ENCODE measurements at places on chromosomes 3 and 15. TPM values are rescaled to one million over a fixed set of nuclear protein-coding genes. Genes with fewer than 3 reads are reported as not detected.

- no peak for DNase-seq
These were observed 64.6 kb upstream of the GALNT15 start for GRCh38 chr3:16109929-16110328.

DNA sequence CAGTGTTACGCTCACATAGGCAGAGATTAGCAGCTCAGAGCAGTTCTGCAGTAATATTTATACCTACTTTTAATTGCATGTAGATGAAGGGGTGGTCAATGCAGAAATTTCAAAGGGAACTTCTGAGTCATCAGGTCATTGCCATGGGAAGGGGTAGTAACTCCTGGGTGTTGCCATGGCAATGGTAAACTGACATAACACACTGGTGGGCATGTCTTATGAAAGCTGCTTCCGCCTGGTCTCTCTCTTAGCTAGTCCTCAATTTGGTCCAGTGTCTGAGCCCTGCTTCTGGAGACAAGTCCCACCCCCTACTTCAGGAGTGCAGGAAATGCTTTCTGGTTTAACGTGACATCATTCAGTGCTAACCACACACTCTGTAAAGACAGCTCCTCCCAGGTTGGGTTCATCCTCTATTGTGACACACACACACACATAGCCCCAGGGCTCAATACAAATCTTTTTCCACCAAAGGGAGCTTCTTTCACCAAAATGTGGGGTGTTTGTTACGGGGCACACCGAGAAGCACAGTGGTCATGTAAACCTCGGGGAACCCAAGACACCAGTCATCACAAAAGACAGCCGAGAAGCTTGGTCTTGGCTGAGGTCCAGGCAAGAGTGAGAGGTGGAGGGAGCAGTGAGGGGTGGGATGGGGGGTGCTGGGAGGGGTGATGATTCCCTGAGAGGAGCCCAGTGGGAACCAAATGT, 74.5 kb downstream of the TLE3 start:
- DNase-seq = no peak

GRCh38 chr3:17638356-17638755, 104.1 kb downstream of the TBC1D5 start:
- no peak for DNase-seq

Gene IGSF11
- 5.9 TPM for polyA plus RNA-seq

GRCh38 chr15:31023841-31024240, 32.4 kb upstream of the MTMR10 start:
- DNase-seq = no peak

Gene ALAS1
- polyA plus RNA-seq = 47.1 TPM

DNA sequence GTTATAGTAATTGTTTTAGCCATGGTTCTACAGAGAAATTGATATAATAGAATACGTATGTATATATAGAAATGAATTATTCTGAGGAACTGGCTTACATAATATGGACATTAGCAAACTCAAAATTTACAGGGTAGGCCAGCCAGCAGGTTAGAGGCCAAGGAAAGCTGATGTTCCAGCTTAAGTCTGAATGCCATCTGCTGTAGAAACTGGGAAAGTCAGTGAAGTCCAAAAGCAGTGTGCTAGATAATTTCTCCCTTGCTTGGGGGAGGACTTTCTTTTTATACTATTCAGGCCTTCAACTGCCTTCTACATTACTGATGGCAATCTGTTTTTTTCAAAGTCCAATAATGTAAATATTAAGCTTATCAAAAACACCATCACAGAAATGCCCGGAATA, 1174.7 kb downstream of the ZPLD1 start:
- DNase-seq = no peak

DNA sequence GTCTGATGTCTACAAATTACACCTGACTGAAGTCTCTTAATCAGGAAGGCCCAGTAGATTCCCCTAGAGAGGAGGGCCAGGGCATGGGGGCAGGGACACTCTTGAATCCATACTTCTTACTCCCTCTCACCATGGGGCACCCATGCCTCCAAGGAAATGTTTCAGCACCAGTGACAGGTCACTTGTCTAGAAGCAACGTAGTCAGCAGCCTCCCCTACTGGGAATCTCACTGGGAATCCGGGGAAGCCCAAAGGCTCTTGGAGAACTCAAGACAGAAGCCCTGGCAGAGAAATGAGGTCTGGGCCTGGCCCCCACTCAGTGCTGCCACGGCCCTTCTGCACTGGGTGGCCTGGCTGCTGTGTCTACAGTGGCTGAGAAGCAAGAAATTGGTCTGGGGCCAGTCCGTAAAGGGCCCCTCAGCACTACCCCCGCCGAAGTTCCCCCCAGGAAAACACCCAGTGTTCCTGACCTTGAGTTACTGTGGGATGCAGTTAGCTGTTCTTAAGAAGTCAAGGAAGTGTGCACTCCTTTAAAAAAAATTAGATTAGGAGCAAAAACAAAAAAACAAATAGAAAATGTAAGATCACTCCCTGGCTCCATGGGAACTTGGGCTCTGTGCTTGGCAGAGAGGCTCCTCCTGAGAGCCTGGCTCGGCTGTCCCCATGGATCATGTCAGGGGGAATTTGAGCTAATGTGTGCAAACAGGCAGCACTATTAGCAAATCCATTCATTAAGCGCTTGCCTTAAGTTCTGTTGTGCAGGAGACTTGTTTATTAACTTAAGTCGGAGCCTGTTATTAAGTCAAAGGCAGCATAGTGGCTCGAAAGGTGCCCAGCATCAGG, 5.4 kb upstream of the LINGO1 start:
- no peak for DNase-seq

DNA sequence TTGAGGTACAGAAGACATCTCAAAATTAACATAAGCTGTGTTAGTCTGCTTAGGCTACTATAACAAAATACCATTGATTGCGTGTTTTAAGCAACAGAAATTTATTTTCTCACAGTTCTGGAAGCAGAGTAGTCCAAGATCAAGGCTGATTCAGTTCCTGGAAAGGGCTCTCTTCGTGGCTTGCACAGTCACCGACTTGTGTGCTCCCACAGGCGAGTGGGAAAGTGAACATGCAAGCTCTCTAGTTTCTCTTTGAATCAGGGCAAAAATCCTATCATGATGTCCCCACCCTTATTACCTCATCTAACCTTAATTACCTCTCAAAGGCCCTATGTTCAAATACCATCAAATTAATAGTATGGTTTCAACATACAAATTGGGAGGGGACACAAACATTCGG, 505.9 kb downstream of the ZIC1 start:
- DNase-seq = no peak

DNA sequence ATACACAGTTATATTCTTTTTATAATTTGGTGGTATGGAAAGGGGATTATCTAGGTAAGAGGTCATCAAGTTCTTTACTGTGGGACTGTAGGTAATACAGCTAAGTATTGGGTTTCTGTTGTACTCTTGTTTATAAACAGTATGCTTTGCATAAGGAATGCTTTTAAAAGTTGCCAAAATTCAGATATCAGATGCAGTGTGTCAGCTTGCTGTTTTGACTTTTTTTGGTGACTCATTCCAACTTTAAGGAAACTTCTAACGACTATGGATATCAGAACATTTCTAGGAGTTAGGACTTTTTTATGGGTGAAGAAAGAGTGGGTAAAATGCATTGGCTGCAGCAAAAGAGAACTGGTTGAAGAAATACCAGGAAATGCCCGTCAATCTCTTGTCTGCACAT, 2.8 kb downstream of the SCAANT1 start:
- DNase-seq = no peak

Gene BFSP2
- 0.13 TPM for polyA plus RNA-seq

DNA sequence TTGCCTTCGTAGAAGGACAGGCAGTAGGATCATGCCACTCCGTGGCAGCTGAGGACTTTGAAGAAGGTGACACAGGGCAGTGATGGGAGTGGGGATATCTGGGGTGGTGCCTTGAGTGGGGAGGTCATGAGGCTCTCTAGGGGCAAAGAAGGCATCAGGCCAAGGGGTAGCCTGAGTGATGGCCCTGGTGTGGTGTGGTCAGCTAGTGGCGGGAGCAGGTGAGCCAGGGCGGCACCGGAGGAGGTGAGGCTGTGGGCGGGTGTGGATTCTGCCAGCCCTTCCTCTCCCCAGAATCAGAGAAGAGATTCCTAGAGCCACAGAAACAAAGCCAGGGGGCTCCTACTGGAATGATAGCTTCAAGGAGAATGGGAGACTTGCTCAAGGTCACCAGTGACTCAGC, 18.4 kb downstream of the WNT7A start:
- DNase-seq = no peak

GRCh38 chr15:39914977-39915376, 5.1 kb downstream of the GPR176 start:
- DNase-seq = no peak

Gene STAC
- 13.2 TPM for polyA plus RNA-seq

Gene TNNC1
- polyA plus RNA-seq = 7.0 TPM

DNA sequence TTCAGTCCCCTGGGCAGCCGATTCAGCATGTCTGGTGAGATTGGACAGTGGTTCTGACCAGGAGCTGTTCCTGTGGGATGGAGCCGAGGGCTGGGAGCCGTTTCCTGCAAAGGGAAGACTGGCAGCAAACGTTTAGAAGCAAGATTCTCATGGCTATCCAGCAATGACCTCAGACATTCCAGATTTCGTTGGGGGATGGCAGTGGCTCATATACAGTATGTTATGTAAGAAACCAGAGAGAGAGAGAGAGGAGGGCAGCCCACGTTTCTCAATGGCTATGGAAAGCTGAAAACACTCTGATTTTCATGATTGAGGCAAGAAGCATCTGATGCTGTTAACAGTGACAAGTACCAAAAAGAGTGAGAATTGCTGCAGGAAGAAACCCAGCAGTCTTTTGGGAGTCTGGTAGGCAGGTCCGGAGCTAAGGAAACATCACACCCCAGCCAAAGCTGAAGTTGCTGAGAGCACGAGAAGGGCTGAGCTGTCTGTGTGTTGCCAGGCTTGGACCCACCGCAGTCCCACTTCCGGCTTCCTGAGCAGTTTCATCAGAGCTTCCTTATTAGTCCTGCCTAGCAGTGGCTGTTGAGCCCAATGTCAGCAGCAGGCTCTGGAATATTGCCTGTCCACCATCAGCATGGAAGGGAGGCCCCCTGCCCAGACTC, 25.6 kb upstream of the VPS8 start:
- no peak for DNase-seq

Gene GOLGA6L7
- polyA plus RNA-seq = 0.19 TPM

DNA sequence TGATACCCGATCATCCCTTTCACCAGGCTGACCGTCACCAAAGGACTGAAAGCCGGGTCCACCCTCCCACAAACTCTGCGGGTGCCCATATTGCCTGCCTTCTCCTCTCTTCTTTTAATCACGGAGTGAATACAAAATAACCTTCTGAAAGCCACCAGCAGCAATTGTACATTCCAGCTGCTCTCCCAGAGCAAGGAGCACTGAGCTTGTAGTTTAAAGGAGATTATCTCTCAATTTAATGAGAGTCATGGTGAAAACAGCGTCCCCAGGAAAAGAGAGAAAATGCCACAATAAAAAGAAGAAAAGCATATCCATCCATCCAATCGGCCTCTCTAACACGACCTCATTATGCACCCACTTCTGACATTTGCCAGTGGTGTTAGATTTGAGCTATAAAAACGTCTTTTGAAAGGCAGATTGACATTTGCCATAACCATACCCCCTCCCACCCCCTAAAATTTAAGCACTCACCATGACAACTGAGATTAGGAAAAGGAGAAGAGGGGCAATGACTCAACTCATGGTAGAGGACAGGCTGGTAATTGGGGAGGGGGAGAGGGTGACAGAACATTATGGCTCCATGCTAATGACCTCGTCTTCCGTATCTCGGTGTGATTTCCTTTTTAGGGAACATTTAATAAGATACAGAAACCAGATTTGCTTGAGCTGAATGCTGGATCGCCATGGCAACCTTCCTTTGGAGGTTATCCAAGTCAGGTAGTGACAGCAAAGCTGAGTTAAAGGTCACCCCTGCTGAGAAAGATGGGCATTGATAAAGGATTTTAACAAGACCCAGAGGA, 106.2 kb downstream of the ST8SIA2 start:
- no peak for DNase-seq

- DNase-seq = no peak
These were observed 52.9 kb upstream of the SEC13 start for GRCh38 chr3:10373686-10374261.

DNA sequence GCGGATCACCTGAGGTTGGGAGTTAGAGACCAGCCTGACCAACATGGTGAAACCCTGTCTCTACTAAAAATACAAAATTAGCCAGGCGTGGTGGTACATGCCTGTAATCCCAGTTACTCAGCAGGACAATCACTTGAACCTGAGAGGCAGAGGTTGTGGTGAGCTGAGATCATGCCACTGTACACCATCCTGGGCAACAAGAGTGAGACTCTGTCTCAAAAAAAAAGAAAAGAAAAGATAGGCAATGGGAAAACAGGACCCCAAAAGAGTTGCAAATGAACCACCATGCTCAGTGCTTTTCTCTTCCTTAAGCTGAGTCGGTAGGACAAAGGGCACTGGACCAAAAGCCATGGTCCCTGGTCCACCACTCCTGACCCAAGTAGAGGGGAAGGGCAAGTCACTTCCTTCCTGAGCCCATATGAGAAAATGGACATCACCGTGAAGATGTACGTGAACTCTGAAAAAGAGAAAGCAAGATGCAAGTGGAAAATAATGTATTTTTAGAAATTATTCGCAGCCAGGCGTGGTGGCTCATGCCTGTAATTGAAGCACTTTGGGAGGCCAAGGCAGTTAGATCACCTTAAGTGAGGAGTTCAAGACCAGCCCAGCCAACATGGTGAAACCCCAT, 2.6 kb downstream of the ITGB5 start:
- DNase-seq = no peak

DNA sequence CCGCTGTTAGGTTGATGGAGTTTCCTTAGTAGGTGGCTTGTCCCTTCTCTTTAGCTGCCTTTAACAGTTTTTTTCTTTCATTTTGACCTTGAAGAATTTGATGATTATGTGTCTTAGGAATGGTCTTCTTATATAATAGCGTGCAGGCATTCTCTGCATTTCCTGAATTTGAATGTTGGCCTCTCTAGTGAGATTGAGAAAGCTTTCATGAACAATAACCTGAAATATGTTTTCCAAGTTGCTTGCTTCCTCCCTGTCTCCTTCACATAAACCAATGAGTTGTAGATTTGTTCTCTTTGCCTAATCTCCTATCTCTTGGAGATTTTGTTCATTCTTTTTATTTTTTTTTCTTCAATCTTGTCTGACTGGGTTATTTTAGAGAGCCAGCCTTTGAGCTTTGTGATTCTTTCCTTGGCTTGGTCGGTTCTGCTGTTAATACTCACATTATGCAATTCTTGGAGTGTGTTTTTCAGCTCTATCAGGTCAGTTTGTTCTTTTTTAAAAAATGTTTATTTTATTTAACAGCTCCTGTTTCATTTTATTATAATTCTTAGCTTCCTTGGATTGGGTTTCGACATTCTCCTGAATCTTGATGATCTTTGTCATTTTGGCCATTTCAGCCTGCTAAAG, 627.9 kb downstream of the SI start:
- no peak for DNase-seq

DNA sequence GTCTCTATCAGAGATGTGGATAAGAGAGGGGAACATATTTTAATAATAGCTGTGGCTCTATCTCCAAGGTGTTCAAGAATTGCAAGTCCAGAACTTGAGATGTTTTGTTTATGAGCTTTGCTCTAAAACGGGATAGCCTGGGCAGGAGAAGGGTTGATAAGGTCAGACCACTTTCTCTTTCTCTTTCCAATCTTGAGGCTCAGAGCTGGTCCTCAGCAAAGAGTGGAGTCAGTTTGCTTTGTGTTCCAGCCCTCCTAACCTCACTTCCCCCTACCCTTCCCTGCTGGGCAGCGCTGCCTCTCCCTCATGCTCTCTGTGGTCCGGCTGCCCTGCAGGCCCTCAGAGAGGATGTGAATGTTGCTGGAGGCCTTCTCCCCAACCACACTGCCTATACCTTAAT, 13.8 kb downstream of the KLHL6 start:
- DNase-seq = no peak

Gene GHRL
- 5.4 TPM for polyA plus RNA-seq

Gene PRSS50
- polyA plus RNA-seq = 5.1 TPM

Data from renal pelvis (tissue), 12 donors.